Adrenal gland (tissue), 19 donors: ENCODE measurements at places on chromosomes 12 and 14. TPM values are rescaled to one million over a fixed set of nuclear protein-coding genes. Genes with fewer than 3 reads are reported as not detected.

DNA sequence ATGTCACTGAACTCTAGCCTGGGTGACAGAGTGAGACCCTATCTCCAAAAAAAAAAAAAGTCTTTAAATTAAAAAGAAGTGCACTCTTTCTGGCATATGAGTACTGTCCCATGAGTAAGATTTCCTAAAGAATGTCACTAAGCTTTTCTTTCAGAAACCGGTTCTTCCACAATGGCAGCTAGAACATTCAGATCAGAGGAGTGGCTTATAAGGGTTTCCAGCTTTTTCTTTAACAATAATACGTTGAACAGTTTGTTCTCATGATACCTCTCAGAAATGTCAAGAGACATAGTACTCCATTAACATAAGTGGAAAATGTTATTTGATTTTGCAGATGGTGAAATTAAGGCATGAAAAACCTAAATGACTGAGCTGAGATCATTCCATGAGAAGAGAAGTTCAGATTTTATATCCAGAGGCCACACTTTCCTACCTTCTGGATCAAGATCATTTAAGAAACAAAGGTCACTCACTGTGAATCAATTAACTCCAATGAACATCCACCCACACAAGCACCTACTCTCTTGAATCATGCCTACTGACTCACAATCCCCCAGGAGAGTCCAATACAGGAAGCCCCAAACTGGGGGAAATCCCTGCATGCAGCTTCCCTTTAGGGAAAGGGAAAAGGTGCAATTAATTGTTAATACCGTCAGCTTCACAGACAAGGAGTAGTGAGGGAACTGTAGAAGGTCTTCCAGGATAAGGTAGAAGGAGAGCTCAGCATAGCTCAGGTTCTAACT is 86.9 kb downstream of the SPTSSA start:
- no peak for DNase-seq
- no peak overlapping the region for H3K4me3 ChIP-seq
- no peaks in the 10 kb centered on the region for H3K36me3 ChIP-seq
- no peaks in the 10 kb centered on the region for H3K27me3 ChIP-seq
- H3K4me1 ChIP-seq, result peaks cover 10% of the 10 kb centered on the region

- H3K4me1 ChIP-seq, result no peaks in the 10 kb centered on the region
- H3K4me3 ChIP-seq, result no peak overlapping the region
- H3K27ac ChIP-seq, result no peak overlapping the region
- DNase-seq, result no peak
- H3K27me3 ChIP-seq, result peaks cover 8% of the 10 kb centered on the region
Measured at GRCh38 chr14:96627386-96627785, 125.2 kb downstream of the PAPOLA start.

KLRC2 gene
- total RNA-seq, result not detected

DNA sequence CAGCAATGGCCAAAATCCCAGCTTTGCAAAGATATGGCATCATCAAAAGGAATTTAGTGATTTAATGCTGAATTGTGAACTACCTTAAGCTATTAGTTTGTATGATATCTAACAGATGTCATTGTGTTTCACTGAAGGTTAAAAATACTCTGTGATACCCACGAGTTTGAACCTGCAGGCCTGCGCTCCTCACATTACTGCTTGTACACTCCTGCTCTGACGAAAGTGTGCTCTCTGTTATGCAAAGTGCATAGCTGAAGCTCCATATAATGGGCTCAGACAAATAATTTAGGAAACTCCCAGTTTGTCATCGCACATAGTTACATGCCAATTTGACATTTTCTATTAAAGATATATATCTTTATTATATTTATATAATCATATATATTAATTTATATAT is 52.2 kb downstream of the SPPL3 start:
- no peaks in the 10 kb centered on the region for H3K27me3 ChIP-seq
- H3K4me3 ChIP-seq, result no peak overlapping the region
- H3K36me3 ChIP-seq, result no peaks in the 10 kb centered on the region
- DNase-seq, result no peak
- H3K27ac ChIP-seq, result no peak overlapping the region

DNA sequence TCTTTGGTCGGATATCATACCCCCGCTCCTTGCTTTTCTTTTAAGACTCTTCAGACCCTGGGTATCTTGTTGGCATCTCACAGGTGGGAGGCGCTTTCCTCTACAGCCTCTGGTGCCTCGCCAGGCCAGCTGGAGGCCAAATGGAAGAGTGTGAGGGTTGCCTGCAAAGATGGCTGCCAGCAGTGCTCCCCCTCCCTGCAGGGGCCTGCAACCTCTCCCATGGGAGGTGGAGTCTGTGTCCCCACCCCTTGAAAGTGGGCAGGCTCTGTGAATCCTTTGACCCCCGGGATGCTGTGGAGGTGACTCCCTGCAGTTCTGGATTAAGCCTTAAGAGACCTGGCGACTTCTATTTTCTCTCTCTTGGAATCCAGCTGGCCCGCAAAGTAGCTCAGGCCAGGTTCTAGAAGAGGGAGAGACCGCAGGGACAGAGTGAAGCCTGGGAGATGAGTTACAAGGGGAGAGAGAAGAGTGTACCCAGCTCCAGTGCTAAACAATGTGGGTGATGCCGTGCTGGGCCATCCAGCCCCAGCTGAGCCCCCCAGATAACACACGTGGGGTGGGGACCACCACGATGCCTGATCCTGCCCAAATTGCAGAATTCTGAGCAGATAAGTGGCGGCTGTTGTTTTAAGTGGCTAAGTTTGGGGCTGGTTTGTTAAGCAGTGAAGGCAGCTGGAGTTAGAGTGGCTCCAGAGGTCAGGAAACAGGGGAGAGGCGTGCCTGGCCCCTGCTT is 37.9 kb upstream of the NCOR2 start:
- no peaks in the 10 kb centered on the region for H3K27me3 ChIP-seq
- peaks cover 27% of the 10 kb centered on the region for H3K4me1 ChIP-seq
- no peak overlapping the region for H3K27ac ChIP-seq
- H3K4me3 ChIP-seq, result no peak overlapping the region
- DNase-seq, result no peak
- no peaks in the 10 kb centered on the region for H3K36me3 ChIP-seq

IRF2BPL gene
- total RNA-seq, result 85.1 TPM
